Stimulated activated CD4-positive, alpha-beta T cell treated with anti-CD3 and anti-CD28 coated beads, Interleukin-1b, Interleukin-23, amount 100 ng/mL, for 1 hour (primary cell): ENCODE measurements at places on chromosomes 1 and 21.

DNA sequence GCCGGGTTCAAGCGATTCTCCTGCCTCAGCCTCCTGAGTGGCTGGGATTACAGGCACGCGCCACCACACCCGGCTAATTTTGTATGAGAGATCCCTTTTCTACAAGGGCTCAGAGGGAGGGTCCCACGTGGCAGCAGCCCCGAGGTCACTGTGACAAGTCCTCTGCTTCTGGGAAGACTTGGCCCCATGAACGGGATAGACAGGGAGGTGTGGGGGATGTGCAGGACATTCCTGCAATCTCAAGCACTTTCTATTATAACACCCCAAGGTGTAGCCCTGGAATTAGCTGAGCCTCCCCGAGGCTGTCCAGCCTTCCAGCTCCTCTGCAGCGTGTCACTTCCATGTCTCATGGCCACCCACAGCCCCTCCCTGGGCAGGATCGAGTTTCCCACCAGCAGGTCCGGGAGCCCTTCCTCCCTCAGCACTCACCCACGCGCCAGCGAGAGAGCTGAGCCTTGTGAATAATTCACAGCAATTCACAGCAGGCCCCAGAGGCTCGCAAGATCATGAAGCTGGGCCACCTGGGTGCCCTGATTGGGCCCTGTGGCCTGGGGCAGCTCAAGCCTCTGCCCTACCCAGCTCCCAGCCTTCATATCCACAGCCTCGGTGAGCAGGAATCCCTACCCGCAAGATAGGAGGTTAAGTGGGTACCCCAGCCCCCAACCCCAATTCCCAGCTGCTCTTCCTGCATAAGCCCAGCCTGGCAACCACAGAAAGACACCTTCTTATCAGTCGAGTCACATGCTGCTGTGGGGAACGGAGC lies 22.8 kb upstream of the RNU1-4 start:
- no peak for DNase-seq

DNA sequence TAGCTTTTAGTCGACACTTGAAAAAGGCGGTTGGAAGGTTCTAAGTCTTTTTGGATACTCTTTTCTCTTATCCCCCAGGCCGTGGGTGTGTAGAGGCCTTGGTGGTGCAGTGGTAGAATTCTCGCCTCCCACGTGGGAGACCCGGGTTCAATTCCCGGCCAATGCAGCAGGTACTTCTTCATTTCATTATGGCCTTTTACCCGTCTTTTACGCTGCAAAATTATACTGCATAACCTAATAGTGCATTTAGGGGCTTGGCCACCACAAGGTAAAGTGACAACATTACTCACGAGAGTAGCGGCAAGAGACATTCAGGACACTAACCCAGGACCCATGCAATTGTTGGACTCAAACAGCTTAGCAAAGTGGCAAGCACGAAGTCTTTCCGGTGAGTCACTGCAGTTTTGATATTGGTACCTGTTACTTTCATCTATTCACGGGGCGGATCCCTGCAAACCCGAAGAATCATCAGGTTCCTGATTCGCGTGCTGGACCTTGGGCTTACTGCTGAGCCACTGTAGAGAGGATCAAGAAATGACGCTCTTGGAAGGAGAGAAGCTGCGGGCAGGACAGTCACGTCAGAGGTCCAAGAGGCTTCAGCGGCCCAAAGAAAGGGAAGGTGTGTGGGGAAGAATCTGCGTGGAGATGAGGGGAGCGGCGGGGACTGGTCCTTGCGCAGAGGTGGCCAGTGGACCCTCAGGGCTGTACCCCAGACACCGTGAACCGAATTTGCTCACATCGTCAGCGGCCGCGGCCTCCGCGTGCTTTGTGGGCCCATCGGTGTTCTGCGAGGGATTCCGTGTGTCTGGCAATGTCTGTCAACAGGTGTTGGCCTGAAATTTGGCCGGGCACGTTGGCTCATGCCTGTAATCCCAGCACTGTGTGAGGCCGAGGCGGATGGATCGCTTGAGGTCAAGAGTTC lies 12.9 kb upstream of the RNU1-4 start:
- DNase-seq = peak; percentile 10

DNA sequence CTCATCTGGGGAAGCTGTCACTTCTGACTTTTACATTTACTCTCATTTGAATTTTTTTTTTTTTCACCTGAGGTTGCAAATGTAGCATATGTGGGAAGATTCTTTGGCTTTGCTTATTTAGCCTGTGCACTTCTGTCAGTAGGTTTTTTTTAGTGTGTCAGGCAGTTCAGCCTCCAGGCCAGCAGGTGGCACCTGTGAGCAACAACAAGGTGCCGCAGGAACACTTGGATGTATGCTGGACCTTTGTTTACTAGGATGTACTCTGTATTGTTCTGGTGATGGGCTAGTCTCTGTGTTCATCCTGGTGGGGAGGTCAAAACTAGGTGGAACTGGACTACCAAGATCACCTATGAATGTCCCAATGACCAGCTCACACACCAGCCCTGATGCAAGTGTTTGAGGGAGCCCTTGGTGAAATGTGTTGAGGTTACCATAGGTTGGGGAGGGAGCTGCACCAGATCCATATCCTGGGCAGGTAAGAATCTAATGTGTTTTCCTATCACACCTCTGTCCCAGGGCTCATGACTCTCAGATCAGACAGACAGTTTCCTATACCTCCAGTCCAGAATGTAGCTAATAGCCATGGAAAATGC lies 618.2 kb downstream of the BRINP3 start:
- no peak for DNase-seq

DNA sequence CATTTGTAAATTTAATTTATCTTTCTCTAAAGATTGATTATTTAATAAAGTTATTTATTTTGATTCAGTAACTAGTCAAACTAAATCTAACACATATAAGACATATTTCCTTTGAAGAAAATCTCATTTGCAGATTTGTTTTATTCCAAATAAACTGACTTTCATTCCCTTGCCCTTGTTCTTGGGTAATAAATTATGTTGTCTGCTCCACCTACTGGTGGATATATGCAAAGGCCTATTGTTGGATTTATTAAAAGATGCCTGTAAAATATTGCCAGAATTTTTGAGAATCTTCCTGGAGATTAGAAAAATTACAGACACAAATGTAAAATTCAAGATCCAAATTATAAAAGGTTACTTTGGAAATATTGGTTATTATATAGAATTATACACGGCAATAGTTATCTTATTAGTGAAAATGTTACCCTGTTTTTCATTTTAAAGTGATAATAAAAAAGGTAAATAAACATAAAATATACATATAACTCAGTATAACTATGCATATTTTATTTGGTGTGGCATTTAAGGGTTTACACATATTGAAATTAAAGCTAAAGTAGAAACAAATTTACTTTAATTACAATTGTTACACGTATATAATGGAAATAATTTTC lies 116.1 kb downstream of the SPATA17 start:
- DNase-seq = no peak

- DNase-seq = no peak
Observed at GRCh38 chr1:77833521-77834100, 54.2 kb downstream of the MIGA1 start.

DNA sequence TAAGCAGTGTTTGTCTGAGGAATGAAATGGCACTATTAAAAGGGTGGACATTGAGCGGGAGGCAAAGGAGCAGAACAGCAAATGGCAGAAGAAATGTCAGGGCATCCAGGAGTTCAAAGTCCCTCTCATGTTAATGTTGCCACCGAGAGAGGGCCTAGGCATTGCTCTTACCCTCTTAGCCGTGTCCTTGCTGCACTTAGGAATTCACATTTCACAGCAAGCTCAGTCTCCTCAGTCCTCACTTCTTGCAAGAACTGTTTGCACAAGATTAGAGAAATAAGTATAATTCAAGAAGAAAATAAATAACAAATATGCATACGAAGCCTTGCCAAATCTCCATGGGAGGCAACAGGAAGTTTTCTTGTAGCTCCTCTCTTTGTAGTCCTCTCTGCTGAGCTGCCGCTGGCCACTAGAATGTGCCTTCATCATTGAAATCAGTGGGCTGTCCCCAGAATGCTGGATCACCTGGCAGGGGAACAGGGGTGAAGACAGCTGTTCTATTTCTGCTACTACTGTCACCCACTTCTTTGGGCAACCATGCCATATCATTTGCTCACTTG lies 205.8 kb downstream of the ZNF326 start:
- DNase-seq = no peak

GRCh38 chr1:164767752-164768402 lies 208.9 kb downstream of the PBX1 start:
- DNase-seq = no peak

GRCh38 chr1:178127482-178128191 lies 33.7 kb downstream of the RASAL2 start:
- no peak for DNase-seq

DNA sequence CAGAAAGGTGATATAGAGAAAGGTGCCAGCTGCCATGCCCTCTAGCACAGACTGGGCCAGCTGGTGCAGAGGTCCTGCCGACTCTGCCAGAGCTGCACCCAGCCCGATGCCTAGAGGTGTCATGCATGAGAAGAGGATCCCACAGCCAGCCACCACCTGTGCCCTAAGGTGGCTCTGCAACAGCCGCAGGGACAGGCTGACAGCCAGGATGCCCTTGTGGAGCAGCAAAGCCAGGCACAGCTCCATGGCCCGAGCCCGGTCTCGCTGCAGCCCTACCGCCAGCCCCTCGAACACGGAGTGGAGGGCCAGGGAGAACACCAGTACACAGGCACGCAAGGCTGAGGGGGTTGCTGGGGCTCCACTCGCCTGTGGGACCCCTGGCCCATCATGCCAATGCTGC lies 1.8 kb upstream of the CRTC2 start:
- DNase-seq = no peak

- no peak for DNase-seq
Observed at GRCh38 chr1:46131712-46132528, 509 bp downstream of the PIK3R3 start.

- DNase-seq = no peak
Observed at GRCh38 chr1:183218027-183218618, 32.1 kb downstream of the LAMC2 start.

DNA sequence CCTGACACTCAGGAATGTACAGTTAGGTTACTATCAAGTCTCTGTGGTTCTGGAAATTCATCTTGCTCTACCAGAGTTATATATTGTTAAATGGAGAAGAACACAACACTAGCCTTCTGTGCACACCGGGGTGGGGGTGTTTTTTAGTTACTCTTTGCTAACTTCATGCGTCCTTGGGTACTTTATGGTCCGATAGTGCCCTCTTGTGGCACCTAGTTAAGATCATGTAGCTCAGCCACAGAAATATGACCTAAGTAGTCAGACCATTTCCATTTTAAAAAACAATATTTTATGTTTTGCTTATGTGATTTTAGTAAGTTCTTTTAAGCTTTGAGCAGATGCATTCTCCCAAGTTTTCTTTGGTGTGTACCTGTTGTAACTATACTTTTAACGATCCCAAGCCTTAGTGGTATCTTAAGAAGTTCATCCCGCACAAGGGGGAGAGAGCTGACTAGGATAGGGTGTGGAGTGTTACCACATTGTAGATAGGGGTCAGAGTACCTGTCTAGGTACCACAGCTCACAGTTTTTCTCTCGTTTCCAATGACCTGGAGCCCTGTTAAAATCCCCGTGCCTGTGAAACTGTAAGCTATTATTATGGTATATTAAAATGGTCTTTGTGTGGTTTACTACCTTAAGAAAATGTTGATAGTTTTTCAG lies 20.6 kb upstream of the SH3D21 start:
- DNase-seq = peak; percentile 27

DNA sequence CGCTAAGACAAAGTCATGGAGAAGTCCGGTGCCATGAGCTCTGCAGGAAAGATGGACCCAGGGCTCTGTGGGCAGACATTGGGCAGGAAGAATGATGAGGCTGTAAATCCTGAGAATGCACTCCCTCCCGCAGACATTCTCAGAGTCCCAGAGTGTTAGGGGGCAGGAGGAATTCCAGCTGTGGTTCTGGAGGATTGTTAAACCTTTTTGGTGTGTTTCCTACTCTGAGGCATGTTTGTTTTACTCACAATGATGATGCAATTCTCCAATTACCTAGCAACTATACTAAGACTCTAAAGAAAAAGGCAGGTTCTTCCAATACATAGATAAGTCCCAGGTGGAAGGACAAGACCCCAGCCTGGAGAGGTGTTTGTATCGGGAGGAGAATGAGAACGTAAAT lies 2.8 kb upstream of the CAPN9 start:
- DNase-seq = no peak

DNA sequence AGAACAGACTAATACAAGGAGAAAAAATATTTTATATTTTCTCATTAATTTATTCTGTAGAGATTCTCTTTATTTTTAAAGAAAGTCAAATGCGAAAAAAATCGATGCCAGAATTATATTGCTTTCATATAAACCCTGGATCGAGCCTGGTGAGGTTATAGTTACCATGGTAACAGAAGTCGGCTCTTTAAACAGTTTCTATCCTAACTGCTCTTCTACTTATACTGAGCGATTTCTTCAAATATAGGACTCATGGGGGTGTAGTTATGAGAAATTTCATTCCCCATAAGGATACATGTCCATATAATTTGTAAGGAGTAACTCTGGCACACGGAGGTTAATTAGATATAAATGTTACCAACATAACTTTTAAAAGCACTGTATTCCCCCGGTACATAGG lies 973.5 kb upstream of the NCAM2 start:
- DNase-seq = no peak

GRCh38 chr21:41868062-41868710 lies 11.0 kb downstream of the PRDM15 start:
- DNase-seq = no peak

- no peak for DNase-seq
Observed at GRCh38 chr1:220274251-220274855, 2.1 kb upstream of the RAB3GAP2 start.

DNA sequence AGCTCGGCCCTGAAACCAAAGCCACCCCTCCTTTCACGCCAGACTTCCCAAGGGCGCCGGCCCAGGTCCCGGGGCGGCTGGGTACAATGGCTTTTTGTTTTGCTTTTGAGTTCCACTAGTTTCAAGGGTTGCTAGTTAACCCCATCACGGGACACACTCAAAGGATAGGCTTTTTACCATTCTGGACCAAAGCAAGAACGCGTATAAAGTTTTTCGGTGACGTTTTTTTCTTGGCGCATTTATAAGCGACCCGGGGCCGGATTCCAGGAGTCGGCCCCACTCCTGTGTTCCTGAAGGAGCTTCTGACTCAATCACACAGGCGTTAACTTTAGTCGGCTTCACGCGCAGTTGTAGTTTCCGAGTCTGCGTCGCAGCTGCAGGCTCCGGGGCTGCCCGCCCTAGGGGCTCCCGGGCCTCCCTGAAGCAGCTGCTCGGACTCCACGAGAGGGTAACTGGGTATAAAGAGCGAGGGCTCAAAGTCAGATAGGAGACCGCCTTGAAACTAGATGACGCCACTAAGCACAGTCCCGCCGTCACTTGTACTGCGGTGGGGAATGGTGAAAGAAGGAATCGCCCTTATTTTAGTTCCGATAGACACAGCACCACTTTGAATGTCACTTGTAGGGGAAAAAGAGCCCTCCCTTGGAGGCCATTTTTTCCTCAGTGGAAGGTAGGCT lies 707 bp upstream of the KLHL21 start:
- DNase-seq = no peak
